ENCODE measurements at places on chromosomes 11 and 22.

- DNase-seq: no peak
Observed at GRCh38 chr22:48557473-48557872, 1270.2 kb downstream of the BRD1 start.

DNA sequence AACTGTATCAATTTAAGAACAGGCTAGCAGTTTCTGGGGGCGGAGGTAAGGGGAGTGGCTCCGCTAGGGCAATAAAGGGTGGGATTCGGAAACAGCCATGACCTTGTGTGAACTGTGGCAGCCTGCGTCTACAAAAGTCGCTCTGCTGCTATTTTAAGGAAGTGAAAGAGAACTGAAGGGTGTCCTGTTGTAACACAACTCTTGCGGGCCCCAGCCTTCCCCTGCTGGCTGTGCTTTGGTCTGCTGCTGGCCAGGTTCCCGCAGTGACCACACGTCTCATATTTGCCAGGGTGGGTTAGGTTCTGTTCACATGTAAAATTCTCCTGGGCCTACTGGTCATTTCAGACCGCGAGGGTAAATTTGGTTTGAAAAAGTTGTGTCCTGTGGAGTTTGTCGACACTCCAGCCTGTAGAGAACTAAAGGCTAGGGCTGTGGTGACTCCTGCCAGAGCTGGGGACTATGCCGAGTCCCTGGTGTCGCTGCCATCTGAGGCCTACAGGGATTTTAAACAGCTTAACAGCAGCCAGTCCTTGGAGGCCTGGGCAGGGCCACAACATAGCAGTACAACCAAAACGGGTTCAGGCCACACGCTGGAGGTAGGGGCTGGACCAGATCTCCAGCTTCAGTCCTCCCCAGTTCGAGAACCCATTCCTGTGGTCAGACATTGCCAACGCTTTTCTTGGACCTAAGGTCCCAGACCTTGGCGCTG, 1.1 kb upstream of the PPFIBP2 start:
- DNase-seq: no peak

GRCh38 chr22:31446767-31447166, 42.9 kb downstream of the EIF4ENIF1 start:
- DNase-seq: no peak

DNA sequence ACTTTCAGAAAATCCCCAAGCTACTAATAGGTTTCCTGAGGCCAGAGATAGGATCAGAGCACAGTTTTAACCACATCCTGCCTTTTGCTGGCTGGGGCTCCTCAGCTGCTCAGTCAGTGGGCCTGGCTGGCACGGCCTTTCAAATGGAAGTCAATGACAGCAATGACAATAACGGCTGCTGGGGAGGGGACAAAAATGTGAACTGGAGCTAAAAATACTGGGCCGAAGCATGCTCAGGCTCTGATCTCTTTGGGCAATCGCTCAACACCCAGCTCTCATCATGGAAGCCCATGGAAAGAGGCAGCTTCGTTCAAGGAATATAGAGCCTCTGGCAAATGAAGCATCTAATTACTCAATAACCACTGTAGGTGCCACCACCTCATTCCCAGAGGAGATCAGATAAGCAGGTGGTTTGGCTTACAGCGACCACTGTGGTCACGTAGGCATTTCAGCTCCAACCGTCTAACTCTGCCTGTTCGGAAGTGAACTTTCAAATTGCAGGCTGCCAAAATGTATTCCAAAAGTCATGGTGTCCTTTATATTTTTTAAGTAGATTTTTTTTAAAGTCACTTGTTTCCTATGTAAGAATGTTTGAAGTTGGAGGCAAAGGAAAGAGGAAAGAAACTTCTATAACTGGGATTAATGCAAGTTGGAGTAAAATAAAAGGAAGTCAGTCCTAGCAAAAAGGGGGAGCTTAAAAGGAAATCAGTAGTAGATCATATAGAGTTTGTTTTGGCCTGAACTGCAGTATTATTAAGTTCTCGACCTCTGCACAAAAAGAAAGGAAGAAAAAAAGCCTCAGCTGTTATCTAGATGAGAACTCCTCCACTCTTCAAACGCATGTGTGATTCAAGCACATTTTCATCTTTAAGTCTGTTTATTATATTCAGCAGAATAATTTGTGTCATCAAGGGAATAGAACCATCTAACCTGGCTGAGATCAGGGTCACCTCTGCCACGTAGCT, 14.1 kb downstream of the WT1 start:
- DNase-seq: no peak

DNA sequence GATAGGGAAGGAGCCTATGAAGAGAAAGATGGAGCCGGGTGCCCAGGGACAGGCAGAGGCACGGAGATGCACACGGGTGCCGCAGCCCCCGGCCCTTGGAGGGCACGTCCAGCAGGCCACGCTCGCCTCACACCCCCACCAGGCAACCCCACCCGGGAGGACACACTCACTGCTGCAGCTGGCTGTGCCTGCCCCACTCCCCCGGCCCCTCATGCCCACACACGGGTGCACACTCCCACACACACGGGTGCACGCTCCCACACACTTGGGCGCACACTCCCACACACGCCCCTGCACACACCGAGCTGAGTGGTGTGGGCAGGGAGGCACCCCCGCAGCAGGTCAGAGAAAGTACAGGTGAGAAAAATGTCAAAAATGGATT, 1.1 kb downstream of the MOB2 start:
- DNase-seq: no peak

GRCh38 chr22:29125443-29125778, 52.6 kb downstream of the KREMEN1 start:
- no peak for DNase-seq

GRCh38 chr22:48365386-48365785, 1462.3 kb downstream of the BRD1 start:
- no peak for DNase-seq

GRCh38 chr22:45877651-45878050, 99.3 kb downstream of the WNT7B start:
- no peak for DNase-seq

GRCh38 chr11:77497368-77497767, 23.5 kb upstream of the PAK1 start:
- DNase-seq: no peak

GRCh38 chr22:26416670-26417276, 12.3 kb upstream of the ASPHD2 start:
- no peak for DNase-seq

DNA sequence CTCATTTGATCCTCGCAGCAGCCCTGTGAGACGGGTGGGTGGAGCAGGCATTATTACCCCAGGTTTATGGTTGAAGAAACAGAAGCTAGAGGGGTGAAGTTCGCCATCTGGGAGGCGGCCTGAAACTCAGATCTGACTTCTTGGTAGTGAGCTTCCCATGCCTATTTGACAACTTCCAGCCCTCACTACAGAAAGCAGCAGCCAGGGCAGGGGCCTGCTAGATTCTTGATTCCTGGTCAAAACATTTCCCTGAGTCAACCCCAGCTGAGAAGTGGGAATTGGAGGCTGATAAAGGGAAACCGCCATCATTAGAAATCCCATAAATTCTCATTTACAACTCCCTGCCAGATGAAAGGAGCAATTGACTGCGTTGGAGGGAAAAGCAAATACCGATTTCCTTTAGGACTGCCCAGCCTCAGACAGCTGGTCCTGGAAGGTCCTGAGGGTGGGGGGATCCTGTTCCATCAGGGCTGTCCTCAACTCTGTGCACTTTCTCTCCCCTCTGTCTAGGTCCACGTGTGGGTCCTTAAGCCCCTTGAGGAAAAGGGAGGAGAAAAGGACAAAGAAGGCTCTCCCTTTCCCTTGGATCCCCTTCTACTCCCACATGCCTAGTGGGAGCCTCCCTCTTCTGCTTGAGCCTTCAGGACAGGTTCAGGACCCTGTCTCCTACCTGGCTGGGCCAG, 10.2 kb upstream of the NECTIN1 start:
- DNase-seq: no peak

- DNase-seq: no peak
Observed at GRCh38 chr11:11608783-11609232, 13.0 kb downstream of the GALNT18 start.

DNA sequence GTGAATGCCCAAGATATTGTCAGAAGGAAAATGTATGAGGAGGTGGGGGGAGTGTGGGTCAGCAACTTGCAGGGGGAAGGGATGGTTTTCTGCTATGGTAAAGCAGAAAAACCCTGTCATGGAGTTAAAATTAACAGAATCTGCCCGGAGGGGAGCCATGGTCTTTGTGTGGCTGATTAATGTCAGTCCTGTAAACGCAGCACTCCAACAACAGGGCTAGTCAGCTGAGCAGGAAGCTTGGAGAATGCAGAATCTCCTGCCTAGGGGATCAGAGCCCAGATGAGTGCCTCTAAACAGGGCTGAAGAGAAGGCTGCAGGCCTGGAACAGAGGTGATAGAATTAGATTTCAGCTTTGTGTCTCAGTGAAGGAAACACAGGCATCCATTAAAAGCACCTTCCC, 140.9 kb upstream of the MTNR1B start:
- DNase-seq: no peak

DNA sequence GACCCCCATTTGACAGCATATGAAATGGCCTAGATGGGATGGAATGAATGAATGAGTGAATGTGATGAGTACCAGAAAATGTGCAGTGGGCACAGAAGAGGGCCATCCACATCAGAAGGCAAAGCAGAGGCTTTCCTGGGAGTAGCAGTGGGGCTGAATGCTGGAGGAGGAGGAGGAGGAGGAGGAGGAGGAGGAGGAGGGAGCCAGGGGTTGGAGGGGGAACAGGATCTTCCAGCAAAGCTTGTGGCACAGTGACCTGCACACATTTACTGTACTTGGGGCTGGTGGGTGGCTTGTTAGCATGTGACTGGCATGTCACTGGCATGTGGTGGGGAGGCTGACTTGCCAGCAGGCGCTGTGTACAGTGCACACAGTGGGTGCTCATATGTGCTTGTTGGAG, 9.5 kb downstream of the SEPTIN3 start:
- no peak for DNase-seq

GRCh38 chr11:5809905-5810795, 1.4 kb downstream of the OR52N2 start:
- no peak for DNase-seq

- DNase-seq: no peak
Observed at GRCh38 chr22:44944883-44945601, 64.8 kb downstream of the PHF21B start.

DNA sequence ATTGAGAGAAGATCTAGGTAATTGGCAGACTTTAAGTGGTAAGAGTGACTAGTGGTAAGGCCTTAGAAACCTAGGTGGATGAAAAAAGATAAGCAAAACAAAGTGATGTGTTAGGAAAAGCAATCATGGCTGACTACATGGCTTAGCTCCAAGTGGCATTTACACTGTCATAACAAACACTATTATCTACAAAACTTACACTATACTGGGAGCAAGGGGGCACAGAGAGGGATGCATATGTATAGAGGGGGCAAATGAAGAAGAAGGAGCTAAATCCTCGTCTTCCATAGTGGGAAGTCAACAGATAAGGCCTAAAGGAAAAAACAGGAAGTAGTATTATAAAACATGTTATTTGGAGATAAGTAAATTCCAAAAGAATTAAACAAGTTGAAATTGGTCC, 32.5 kb downstream of the ADORA2A start:
- no peak for DNase-seq

DNA sequence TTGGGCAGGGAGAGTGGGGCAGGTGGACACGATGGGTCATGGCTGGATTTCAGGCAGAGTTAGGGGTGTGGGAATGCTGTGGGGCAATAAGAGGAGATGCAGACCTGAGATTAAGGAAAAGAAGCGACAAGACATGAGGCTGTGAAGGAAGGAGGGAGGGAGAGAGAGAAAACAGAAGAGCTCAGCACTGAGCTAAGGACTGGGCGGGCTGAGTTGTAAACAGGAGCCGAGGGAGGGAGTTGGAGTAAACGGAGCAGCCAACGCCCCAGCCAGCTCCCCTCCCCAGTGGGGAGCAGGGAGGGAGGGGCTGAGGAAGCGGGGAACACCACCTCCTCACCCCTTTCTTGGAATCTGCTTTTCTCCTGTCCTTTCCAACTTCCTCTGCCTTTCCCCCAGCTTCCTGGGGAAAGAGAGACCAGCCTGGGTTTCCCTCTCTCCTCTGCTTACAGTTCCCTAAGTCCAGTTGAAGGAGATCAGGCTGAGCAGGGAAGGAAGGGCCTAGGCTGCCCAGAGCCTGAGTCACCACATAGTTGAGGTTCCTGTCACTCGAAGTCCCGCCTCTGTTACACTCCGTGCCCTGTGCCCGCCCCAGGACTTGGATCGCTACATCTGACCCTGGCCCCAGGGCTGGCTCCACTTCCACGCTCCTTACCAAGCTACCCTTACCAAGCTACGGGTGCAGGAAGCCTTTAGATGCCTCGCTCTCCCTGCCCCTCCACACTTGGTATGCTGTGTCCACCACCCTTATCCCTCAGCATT, 6.7 kb upstream of the AHNAK start:
- DNase-seq: no peak

GRCh38 chr22:27474711-27475547, 326.6 kb downstream of the MN1 start:
- no peak for DNase-seq

DNA sequence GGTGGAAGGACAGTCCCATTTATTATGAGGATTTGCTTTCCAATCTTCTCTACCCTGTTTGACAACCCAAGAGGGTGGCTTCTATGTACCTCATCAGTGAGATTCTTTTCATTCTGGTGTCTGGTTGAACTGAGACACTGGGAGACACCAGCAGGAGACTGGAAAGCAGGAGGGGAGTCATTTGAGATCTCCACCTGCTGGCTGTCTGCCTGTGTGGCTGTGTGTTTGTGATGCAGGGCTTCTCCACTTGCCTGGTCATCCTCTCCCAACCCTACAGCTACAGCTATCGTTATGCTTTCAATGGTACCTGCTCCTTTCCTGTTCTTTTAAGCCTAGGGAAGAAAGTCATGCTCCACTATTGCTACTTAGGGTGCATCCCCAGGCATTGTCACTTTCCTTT, 48.6 kb downstream of the MRGPRX1 start:
- DNase-seq: no peak

- no peak for DNase-seq
Observed at GRCh38 chr11:134126217-134126822, 57.4 kb downstream of the JAM3 start.

- DNase-seq: no peak
Observed at GRCh38 chr11:27812341-27812740, 112.1 kb upstream of the BDNF start.

DNA sequence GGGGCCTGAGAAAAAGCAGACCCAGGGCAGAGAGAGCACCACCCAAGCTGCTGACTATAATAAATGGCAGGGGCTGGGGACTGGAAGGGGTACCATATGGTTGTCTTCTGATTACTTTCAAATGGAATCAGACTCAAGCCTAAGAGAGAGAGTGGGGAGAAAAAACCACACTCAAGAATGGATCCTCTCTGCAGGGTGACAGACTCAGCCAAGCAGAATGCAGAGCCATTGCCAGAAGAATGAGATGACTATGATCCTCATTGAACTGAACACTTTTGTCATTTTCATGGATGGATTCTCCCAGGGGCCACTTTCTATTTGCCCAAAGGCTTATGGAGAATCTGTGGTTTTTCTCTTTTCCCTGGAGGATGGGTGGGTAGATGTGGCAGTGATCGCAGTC, 8.7 kb downstream of the UBASH3B start:
- no peak for DNase-seq

- no peak for DNase-seq
Observed at GRCh38 chr11:69120096-69120875, 35.4 kb upstream of the SMIM38 start.

DNA sequence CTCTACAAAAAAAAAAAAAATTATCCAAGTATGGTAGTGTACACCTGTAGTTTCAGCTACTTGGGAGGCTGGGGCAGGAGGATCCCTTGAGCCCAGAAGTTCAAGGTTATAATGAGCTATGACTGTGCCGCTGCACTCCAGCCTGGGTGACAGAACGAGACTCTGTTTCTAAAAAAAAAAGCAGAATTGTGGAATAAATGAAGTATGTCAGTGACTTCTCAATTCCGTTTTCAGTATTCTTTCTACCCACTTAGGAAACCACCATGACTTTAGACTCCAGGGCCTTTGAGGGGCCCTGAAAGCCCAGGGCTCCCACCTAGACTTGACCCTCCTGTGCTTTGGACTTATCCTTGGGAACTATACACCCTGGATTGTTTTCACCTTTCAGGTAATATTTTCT, 6.5 kb upstream of the NUP160 start:
- DNase-seq: no peak
